ENCODE measurements at places on chromosomes 4 and X.

- no peak for DNase-seq
These were observed 117.4 kb downstream of the ATRX start for GRCh38 chrX:77668391-77669237.

DNA sequence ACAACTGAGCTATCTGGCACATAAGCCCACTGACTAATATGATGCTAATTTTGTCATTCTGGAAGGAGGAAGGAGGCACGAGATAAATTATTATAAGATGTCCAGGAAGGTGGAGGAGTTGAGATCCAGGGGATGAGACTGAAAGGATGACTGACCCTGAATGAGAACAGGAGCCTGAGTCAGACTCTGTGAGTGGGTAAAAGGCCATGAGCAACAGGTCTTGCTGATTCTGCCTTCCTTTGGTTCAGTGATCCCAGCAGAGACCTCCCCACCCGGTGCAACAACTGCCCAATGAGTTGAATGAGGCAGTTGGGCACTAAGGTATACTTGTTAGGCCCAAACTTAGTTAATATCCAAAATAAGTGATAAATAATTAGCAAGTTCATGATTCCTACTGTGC, 238.1 kb upstream of the GPC4 start:
- DNase-seq, result no peak

DNA sequence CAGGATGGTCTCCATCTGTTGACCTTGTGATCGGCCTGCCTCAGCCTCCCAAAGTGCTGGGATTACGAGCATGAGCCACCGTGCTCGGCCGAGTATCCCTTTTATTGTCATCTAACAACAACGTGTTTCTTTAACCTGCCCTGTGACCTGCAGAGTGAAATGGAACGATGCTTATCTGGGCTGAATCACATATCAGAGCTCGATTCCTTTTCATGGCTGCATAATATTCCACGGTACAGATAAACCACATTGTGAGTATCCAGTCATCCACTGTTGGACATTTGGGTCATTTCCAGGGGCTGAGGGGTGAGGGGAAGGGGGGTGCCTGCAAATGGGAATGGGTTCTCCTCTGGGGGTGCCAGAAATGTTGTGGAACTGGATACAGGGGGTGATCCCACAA, 260.0 kb downstream of the ASMT start:
- DNase-seq, result no peak

- DNase-seq, result no peak
These were observed 99.1 kb downstream of the USP9X start for GRCh38 chrX:41184312-41184711.

- DNase-seq, result no peak
These were observed 121.8 kb upstream of the EDA2R start for GRCh38 chrX:66760651-66761050.

DNA sequence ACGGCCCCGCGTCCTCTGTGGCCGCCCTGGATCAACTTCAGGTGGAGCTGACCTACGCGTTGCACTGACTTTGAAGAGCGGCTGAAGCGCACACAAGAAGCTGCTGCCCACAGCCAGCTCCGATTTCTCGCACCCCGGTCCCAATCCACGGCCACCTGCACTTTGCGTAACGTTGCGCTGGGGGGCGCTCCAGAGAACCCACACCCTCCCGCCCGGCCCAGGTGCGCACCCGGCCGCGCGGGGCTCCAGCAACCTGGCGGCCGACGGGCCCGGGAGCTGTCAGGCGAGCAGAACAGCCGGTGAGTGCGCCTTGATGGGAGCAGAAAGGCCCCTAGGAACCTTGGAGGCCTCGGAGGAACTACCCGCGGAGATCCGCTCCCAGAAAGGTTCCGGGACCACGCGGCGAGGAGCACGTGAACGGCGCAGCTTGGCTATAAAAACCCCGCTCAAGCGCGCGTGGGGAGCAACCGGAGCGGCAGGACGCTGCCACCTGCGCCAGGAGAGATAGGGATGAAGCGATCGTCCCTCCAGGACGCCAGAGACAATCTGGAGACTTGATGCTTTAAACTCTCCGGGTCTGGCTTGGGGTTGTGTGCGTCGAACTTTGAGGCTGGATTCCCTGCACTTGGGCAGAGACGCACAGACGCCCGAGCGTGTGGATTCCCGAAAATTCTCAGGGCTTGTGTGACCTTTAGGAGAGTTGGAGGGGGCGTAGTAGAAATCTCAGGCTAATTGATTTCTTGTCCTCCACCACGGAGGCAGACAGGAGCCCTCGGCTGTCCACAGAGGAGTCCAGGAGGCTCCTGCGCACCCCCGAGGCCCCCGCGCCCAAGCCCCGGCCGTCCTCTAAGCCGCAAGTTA, 591 bp upstream of the NWD2 start:
- DNase-seq, result no peak

GRCh38 chr4:185774131-185774653, 37.8 kb downstream of the SORBS2 start:
- DNase-seq, result no peak

- DNase-seq, result no peak
These were observed 50.7 kb downstream of the ANTXR2 start for GRCh38 chr4:80022282-80022681.

DNA sequence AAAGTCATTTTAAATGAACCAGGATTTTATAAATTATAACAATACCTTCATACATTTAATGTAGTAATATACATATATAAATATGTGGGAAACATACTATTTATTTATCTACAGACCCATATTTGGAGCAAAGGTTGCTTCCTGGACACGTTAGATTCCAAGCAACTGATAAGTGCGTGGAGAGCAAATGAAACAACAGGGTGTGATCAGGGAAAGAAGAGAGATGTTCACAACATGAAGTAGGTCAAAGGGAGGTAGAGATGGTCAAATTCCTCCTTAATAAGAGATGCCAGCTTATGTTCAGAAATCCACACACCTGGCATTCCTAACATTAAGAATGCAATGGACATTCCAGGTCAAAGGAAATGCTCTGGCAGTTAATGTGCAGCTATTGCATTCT, 53.1 kb upstream of the HPGD start:
- no peak for DNase-seq

GRCh38 chrX:118420462-118420861, 74.6 kb downstream of the WDR44 start:
- no peak for DNase-seq

Data from CD4-positive, alpha-beta T cell treated with Interleukin-17A for 4 hours (primary cell).